Forelimb muscle (tissue), 1 donor: ENCODE measurements at places on chromosomes 2 and 18. TPM values are rescaled to one million over a fixed set of nuclear protein-coding genes. Genes with fewer than 3 reads are reported as not detected.

Gene MBOAT2
- 78.3 TPM for polyA plus RNA-seq

- no peak for DNase-seq
These were observed 526.9 kb upstream of the ID2 start for GRCh38 chr2:8154936-8155335.

DNA sequence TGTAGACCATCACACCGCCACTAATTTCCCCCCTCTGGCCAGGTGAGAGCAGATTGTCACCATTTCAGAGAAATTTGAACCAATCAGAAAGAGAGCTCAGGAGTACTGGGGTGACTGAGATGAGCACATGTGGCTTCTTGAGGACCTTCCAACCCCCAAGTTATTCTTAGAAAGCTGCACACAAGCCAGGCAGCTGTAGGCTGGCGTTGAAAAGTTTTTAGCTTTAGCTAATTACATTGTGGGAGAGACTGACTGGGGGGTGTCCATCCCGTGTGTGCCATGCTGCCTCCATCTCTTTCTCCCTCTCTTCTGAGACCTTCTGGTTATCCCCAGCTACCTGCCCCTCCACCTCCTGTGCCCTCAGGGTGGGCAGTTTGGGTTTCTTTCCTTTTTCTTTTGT lies 154.0 kb downstream of the AGAP1 start:
- DNase-seq: no peak

- no peak for DNase-seq
These were observed 2.2 kb upstream of the CAD start for GRCh38 chr2:27214941-27215340.

GRCh38 chr2:179999000-179999399 lies 8.1 kb downstream of the CWC22 start:
- DNase-seq: no peak

DNA sequence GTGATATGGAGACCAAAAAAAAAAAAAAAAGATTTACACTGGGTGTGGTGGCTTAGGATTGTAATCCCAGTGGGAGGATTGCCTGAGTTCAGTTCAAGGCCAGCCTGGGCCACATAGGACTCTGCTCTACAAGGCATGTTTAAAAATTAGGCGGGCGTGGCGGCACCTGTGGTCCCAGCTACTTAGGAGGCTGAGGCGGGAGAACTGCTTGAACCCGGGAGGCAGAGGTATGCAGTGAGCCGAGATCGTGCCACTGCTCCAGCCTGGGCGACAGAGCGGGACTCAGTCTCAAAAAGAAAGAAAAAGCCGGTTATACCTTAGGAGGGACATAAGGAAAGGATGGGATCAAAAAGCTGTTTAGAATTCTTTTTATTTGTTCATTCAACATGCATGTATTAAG lies 707 bp upstream of the SPDYA start:
- DNase-seq: no peak

DNA sequence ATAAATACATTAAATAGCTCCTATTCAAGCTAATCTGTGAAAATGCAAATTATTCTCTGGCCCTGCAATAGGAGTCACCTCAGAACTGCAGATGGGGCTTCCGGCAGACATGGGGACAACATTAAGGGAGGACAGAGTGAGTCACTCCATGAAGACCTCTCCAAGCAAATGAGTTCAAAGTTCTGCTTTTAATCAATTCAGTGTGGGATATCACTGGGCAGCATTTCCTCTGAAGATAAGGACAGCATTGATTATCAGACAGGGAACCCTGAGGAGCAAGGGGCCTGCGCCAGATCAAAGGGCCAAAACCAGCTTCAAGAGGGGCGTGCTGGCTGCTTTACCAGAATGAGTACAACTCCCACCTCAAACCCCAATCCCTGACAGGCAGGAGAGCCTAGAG lies 356.9 kb upstream of the KLHL29 start:
- DNase-seq: no peak

Gene ABCG5
- polyA plus RNA-seq: 0.05 TPM

DNA sequence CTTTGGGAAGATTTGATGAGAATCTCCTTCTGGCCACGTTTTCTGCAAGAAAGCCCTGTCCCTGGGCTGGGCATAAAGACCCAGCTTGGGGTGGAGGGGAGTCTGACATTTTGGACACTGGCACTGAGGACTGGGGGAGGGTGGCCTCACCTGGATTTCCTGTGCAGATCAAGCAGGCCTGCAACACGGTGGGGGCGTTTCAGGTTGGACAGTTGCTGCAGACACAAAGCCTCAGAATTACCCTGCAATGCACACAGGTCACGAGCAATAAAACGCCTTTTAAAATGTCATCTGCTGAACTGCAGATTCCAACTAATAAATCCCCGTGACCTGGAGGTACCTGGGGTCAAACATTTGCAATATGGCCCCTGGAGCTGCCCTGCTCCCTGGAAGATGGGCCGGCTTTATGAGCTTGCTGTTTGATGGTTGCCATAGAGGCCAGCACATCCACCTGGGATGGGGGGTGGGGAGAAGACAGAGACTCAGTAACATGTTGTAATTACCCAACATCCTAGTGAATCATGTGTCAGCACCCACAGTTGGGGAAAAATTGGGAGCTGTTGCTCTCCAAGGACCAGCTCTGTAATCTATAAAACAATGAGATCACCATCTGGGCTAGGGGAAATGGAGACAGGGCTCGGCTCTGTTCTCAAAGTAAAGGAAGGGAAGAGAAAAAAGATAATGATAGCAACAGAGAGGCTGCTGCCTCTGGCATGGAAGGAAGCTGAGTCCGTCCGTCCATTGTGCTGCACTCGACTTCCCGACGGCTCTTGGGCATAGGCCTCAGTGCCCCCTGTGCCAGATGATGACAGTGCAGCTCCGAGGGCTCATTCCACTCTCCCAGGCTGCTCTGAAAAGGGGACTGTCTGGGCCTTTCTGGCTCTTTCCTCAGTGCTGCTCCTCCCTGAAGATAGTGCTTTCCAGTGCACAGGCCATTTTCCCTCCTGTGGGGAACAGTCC lies 340.3 kb downstream of the CYRIA start:
- DNase-seq: no peak

- DNase-seq: no peak
These were observed 135.0 kb downstream of the INHBB start for GRCh38 chr2:120480903-120481445.

Gene CLEC4F
- 0.24 TPM for polyA plus RNA-seq

DNA sequence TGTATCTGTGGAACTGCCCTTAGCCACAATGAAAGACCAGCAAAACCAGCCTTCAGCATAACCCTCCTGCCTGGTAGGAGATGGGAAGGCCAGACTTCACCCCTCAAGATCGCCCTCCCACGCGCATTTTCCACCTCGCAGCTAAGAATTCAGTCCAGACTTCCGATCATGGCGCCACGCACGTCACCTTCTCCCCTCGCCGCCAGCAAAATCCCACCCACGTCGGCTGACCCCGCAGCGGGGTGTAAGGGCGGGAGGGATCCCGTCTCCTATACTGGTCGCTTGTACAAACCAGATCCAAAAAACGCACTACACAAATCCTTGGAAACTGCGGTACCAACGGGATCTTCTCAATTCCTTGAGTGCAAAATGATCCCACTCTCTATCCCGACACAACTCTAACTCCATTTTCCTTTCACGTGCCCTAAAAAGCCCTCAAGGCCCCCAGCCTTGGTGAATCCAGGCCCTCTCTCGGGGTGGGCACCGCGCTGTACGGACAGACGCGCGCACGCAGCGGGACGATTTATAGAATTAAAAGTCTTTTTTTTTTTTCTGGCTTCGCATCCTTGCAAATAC lies 1.0 kb upstream of the BMPR2 start:
- no peak for DNase-seq

DNA sequence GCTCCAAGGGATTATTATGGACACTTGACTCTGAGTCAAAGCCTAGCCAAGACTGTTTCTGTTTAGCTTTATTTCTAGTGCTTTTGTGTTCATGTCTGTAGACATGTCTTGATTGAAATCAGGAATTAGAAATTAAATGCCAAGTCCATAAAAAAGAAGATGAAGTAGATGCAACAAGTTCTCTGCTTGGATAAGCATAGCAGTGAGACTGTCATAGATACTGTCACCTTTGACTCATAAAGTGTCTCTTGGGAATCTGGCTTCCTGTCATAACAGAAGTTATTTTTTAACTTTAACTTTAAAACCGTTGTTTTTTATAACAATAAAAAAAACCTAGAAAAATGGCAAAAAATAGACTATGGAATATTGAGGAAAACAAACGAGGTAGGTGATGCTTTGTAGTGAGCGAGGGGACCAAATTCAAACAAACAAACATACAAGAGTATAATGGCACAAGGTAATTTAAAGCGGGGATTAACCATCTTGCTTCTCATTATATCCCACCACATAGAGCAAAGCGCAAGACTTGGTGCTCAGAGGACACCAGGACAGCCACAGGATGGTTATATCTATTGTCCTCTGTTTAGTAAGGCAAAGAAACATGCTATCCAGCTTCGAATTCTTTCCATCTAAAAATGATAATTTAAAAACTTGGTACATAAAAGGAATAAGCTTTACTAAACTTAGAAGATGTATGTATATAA lies 64.6 kb downstream of the CD226 start:
- no peak for DNase-seq

DNA sequence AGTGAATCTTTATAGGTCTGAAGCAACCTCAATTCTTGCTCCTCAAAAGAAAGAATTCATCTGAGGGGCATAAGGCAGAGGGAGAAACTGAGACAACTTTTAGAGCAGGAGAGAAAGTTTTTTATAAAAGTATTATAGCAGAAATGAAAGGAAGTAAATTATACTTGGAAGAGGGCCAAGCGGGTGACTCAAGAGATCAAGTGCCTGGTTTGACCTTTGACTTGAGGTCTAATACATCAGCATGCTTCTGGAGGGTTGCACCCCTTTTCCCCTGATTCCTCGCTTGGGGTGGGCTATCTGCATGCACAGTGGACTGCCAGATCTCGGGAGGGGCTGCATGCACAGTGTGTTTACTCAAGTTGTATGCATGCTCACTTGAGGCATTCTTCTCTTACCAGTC lies 268.5 kb upstream of the LRATD1 start:
- DNase-seq: no peak

Gene FASTKD1
- 30.0 TPM for polyA plus RNA-seq

- no peak for DNase-seq
These were observed 68.8 kb upstream of the CD28 start for GRCh38 chr2:203637471-203638167.
